CD4-positive, alpha-beta T cell treated with Interleukin-4 for 1 hour (primary cell): ENCODE measurements at places on chromosomes 5 and 9.
A peak's percentile ranks its signal among the peaks of the same experiment; 100 is the strongest.

DNA sequence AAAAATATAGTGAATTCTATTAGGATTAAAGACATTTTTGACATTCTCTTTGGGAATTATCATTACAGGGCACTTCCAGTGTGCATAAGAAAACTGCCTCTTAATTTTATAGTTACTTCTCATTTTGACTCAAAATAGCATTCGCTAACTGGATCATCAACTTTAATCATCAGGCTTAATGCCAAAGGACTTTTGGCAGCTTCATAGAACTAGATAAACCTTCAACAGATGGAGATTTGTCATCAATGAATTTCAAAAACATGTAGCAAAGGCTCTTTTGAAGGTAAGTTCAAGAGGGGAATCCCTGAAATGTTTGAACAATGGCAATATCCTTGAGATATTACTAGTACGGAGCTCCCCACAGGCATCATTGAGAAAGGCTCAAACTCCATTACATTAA lies 447.2 kb downstream of the PDE4D start:
- no peak for DNase-seq

- no peak for DNase-seq
Observed at GRCh38 chr9:16023446-16023845, 470.6 kb downstream of the CCDC171 start.

DNA sequence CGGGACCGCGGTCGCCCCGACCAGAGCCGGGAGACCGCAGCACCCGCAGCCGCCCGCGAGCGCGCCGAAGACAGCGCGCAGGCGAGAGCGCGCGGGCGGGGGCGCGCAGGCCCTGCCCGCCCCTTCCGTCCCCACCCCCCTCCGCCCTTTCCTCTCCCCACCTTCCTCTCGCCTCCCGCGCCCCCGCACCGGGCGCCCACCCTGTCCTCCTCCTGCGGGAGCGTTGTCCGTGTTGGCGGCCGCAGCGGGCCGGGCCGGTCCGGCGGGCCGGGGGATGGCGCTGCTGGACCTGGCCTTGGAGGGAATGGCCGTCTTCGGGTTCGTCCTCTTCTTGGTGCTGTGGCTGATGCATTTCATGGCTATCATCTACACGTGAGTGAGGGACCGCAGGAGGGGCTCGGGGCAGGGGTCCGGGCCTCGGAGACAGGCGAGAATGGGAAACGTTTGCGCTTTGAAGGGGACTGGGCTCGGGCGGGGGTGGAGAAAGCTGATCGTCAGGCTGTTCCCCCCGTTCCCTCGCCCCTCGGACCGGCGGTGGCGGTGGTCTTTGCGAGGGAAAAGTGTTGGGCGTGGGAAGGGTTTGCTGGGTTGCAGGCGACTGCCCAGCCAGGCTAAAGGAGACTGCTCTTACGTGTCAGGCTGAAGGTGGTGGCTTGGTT lies 457 bp downstream of the UGCG start:
- DNase-seq: no peak

- DNase-seq: no peak
Observed at GRCh38 chr5:10584714-10585517, 21.0 kb downstream of the ANKRD33B start.

DNA sequence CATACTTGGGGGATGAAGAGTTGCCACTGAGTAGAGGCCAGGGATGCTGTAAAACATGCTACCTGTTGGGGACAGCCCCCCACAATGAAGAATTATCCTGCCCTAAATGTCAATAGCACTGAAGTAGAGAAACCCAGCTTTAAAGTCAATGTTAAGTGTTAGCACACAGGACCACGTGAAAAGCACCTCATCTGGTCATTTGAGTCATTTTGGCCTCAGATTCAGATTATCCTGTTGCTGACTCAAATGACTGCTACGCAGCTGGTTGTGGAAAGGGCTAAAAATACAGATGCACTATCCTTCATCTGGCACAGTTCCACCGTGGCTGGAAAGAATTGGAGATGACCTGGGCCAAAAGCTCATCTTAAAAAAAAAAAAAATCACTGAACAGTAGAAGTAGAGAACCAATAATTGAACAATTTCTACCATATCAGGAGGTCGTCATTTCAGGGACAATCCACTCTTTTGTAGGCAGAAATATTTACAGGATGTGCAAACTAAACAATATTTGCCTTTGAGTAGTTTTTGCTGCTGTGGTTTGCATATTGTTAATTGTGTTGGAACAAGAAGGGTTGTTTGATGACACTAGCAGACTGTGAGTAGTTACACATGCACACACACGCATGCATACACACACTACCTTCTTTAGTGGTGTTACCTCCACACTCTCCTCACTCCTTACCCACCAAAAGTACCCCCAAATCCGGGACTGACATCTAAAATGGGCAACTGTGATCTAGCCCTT lies 195.3 kb upstream of the KLF9 start:
- DNase-seq: no peak

GRCh38 chr5:142754031-142754430 lies 16.1 kb upstream of the ARHGAP26 start:
- DNase-seq: no peak

- no peak for DNase-seq
Observed at GRCh38 chr9:1101846-1102641, 51.9 kb downstream of the DMRT2 start.

DNA sequence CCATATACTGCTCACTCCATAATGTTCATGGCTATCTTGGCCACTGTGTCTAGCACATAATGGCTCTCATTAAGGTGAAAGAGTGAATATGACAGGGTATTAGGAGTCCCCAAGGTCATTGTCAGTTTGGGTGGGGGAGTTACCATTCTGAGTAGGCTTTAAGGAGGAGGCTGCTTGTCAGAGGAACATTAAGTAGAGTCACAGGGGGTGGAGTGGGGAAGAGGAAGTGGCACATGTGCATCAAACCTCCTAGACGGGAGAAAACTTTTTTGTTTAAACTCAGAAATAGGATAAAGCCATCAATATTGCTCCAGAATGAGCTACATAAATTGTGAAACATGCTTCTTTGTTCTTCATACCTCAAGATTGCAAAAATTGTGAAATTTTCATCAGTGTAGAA lies 45.5 kb downstream of the DAB2IP start:
- no peak for DNase-seq

- peak; percentile 4 for DNase-seq
Observed at GRCh38 chr9:83219154-83219923, 156.4 kb upstream of the RASEF start.
